AG09309 (cell line): ENCODE measurements at places on chromosomes 4 and X.

DNA sequence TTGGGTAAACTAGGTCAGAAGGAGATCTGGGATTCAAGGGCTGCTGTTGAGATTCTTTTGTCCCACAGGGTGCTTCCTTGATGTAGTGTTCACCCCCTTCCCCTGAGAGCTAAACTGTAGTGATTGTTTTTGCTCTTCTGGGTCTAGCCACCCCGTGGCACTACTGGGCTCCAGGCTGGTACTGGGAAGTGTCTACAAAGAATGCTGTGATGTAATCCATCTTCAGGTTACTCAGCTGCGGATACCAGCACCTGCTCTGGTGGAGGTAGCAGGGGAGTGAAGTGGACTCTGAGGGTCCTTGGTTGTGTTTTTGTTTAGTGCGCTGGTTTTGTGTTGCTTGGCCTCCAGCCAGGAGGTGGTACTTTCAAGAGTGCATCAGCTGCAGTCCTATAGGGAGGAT is 365.5 kb downstream of the ZNF674 start:
- no peak for DNase-seq

DNA sequence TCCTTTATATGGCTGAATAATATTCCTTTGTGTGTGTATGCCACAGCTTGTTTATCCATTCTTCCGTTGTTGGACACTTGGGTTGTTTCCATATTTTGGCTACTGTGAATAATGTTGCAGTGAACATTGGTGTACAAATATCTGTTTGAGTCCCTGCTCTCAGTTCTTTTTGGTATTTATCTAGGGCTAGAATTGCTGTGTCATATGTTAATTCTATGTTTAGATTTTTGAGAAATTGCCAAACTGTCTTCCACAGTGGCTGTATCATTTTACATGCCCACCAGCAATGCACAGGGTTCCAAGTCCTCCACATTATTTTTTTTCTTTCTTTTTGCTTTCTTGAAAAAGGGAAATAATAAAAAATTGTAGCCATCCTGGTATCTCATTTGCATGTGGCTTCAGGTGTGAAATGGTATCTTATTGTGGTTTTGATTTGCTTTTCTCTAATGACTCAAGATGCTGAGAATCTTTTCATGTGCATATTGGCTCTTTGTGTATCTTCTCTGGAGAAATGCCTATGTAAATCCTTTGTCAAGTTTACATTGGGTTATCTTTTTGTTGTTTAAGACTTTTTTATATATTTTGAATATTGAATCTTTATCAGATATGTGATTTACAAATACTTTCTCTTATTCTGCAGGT is 129.7 kb downstream of the RAPGEF2 start:
- DNase-seq = no peak

DNA sequence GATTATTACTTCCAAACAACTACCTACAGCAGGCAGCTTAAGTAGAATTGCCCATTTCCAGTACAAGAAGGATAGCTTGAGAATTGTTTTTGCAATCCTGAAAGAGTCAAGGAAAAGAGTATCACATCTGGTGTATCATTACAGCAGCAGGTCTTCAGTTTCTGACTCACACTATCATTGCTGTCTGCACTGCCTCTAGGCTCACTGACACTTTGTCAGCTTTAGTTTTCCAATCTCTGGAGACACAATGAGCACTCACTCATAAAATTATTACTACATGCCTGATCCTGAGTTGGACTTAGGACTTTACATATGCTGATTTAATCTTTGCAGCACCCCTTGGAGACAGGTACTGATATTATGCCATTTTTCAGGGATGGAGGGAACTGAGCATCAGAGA is 244.6 kb upstream of the BOD1L1 start:
- DNase-seq = no peak

DNA sequence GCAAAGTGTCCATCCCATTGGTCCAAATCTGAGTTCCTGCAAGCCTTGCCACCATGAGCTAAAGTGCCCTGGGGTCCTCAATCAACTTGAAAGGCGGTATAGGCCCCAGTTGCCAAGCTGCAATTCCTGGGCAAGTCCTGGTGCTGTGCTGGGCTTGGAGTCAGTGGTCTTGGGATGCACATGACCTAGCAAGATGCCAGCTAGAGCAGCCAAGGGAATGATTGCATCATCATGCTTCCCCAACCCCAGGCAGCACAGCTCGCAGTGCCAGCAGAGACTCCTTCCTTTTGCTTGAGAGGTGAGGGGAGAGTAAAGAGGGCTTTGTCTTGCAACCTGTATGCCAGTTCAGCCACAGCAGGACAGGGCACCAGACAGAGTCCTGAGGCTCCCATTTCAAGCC is 50.5 kb downstream of the KCNIP4 start:
- DNase-seq = no peak

DNA sequence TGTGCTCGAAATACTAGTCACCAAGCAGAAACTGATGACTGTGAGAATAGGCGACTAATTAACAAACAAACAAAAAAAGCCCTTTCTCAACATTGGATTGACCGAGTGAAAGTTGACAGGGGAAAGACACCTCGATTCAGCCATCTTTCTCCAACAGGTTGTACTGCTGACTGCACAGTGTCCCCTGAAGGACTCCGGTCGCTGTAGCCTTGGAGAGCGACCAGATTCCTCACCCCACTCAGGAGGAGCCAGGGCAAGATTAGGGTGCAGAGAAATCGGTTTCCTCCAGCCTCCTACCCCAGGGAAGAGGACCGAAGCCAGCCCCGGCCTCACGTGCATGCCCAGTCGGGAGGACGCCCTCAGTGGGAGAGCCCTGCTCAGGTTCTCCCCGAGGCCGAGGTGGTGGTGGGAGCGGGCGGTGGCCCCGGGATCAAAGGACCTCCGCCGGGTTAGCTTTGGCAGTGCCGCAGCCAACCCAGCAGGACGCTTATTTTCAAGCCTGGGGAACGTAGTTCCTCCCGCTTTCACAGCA is 1.1 kb upstream of the RAP1GDS1 start:
- DNase-seq = no peak

- no peak for DNase-seq
Measured at GRCh38 chr4:187141101-187141500, 417.4 kb upstream of the FAT1 start.

- DNase-seq = peak; percentile 67
Measured at GRCh38 chrX:136909706-136910564, 29.4 kb upstream of the RBMX start.

DNA sequence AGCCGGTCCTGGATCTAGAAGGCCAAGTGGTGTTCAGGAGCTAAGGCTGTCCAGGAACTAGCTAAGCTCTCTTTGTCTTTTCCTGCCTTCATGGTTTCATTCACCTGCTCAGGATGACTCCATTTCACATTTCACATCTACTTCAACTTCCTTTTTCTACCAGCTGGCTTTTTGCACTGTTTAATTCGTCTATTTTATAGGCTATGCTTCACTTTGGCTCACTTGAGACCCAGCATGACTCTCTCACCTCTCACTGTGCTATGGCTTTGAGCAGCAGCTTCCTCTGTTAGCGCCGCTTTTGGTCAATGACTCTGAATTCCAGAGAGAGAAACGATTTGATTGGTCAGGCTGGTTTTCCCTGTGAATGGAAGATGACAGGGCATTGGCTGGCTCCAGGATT is 213.5 kb upstream of the CLNK start:
- DNase-seq = no peak

DNA sequence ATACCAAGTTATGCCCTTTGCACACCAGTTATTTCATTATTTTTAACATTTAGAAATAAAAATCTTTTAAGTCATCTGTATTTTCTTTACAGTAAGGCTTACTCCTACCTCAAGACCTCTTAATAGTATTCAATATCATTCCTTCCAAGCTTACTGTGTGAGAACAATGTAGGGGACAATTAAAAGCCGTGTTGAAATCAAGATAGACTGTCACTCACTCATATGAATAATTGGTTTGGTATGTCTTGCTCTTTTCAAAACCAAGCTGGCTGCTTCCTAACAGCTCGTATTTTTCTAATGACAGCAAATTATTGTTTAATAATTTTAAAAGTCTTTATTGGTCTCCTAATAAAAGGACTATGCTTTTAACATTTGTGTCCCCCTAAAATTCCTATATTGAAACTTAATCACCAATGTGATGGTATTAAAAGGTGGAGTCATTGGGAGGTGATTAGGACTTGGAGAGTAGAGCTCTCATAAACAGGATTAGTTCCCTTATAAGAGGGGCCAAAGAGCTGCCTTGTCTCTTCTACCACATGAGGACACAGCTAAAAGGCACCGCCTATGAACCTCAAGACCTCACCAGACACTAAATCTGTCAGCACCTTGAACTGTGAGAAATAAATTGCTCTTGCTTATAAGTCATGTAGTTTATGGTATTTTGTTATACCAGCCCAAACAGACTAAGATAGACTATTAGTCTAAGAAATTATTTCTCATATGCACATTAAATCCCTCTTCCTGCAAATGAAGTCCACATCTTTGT is 4.1 kb downstream of the ABCB7 start:
- DNase-seq = no peak

DNA sequence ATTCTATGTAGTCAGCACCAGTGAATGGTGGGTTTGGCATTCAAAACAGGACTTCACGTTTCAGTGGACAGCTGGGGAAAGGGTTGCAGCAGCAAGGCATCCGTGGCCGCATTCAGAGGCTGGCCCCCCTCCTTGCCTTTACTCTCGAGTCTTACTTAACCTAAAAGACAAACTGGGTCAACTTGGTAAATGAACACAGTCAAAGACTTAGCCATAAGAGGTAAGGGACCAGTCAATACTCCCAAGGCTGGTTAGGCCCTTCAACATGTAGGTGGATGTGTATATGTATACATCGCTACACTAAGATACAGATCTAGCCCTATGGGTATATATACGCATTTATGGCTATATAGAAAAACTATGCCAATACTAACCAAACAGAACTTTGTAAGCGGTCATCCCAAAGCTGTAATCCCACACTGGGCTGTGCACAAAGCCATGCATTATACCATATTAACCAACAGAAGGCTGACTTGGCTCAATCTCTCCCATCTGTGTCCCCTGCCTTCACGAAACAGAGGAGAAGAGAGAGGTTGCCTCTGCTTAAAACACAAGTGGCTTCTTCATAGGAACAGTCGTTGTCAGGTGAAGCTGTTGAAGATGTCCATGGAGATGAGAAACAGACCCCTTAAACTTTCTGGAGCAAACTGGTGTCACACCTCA is 61.9 kb downstream of the TSC22D3 start:
- no peak for DNase-seq

GRCh38 chr4:163193717-163194116 is 27.0 kb upstream of the NAF1 start:
- DNase-seq = no peak

DNA sequence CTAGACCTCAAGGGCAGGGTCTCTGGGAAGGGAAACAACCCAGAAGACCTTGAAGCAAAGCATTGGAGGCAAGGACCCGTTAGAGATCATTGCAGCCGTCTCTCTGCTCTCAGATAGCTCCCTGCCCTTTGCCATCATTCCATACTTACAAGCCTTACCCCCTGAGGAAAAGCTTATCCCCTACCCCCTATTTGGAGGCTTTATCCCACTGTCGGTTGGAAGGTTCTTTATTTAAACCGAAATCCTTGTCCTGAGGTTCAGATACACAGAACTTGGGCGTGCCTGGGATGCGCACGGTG is 84.4 kb downstream of the EFNB1 start:
- no peak for DNase-seq

DNA sequence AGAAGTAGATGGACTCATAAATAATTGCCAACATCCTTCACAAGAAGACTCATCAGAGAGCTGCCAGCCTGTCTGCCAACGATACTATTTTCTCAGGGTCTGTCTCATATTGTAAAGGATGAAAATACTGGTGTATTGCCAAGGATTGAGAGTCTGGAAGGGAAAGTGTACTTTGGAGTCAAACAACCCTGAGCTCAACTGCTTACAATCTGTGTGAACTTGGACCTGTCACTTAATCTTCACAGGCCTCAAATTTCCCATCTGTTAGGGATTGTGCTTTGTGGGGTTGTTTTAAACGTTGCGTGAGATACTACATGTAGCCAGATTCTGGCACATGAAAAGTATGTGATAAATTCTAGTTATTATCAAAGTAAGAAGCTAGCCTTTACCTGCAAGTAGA is 169.1 kb downstream of the LHFPL1 start:
- no peak for DNase-seq

- DNase-seq = no peak
Measured at GRCh38 chr4:61532336-61533000, 332.3 kb downstream of the ADGRL3 start.

DNA sequence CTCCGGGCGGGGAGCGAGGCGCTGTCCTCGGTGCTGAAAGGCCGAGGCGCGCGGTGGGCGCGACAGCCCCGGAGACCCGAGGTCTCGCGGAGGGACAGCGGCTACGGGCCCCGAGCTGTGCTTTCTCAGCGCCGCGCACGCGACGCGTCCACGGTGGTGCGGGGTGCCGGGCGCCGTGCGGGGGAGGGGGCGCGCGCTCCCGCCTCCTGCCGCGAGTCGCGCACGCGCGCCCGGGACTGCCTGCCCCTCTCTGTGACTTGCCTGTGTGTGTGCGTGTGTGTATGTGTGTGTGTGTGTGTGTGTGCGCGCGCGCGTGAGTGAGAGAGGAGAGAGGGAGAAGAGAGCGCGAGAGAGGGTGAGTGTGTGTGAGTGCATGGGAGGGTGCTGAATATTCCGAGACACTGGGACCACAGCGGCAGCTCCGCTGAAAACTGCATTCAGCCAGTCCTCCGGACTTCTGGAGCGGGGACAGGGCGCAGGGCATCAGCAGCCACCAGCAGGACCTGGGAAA is at the start of gene GRIA2:
Gene GRIA2, plus strand, starts transcription at position 358 of the 511 bp plus-strand sequence. CDS start 315 bp downstream, outside the sequence.
- DNase-seq = peak; percentile 4

DNA sequence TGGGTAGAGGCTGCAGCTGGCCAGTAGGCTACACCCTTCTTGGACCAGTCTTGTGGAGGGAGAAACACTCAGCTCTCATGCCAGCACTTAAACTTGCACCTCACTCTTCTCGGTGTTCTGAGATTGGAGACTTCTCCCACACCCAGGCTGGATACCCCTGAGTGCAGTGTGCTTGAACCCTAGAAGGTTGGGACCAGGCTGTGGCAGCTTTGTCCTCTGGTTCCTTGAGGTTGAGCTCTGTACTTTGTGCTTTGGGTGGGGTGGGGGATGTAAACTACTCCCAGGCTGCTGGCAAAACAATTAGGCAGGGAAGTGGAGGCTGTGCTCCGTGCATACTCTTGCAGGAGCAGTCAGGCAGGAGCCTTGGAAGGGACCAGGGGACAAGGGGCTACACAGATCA is 143.6 kb upstream of the GNPDA2 start:
- DNase-seq = no peak

GRCh38 chr4:125725957-125726525 is 411.3 kb downstream of the FAT4 start:
- DNase-seq = no peak

- DNase-seq = no peak
Measured at GRCh38 chr4:84648863-84649647, 66.1 kb downstream of the CDS1 start.
